Sigmoid colon (tissue), 7 donors: ENCODE measurements at places on chromosomes 13 and 19. TPM values are rescaled to one million over a fixed set of nuclear protein-coding genes. Genes with fewer than 3 reads are reported as not detected.

DNA sequence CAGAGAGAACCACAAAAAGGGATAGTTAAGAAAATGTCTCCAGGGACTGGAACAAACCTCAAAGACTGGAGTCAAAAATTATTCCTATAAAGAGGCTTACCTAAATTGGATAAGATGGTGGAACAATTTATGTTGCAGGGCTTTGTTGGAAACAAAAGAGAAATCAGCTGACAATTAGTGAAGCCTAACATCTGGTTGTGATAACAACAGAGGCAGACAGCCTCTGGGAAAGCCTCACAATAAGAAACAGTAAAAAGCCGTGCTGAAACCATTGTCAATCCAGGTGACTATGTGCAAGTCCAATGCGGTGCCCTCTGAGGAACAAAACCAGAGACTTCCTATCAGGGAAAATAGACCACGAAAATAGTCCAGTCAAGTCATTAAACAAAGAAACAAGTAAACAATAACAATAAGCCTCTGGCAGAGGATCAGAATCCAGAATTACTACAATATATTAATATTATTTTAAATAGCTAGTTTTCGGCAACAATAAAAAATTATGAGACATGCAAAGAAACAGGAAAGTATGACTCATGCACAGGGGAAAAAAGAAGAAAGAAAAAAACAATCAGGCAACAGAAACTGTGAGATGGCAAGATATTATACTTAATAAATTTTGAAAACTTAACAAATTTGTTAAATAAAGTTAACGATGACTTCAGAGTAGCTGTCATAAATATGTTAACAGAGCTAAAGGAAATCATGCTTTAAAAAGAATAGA, 99.7 kb upstream of the RXFP2 start:
- H3K27me3 ChIP-seq = no peaks in the 10 kb centered on the region
- H3K27ac ChIP-seq = no peak overlapping the region
- H3K4me1 ChIP-seq = no peaks in the 10 kb centered on the region
- no peak overlapping the region for H3K4me3 ChIP-seq

DNA sequence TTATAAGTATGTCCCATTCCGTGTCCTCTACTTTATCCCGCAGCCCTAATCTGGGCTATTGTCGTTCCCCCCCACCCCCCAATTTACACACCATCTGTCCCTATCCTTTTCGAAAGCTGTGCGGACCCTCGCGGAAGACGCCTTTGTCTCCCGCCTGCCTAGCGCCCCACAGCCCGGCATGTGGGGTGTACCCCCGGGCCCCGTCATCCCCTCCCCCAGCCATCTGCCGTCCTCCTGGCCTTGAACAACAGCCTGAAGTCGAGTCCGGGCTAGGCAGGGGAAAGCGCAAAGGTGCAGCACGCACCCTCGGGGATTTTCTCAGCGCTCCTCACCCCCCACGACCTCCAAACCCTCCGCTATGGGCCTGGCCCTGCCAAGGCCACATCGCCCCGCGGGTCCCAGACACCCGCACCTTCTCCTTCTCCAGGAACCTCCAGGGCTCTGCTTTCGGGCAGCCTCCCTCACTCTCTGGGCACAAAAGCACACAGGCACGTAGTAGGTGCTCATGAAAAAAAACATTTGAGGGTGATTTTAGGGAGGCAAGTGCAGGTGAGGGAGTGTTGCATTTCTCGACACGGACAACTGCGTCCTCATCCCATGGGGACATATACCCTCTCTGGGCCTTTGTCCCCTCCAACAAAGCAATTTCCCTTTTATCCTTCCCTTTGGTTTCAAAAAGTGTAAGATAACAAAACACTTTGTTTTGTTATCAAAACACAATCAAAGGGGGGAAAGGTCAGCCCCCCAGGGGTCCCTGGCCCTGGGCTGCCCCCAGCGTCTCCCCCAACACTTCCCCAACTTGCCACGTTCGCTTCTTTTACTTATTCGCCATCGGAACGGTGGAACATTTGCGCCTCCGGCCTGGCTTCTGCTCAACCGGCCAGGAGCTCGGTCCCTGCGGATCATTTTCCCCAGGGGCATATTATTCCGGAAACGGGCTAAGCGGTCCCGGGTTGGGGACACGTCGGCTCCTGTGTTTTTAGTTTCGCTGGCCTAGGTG, 16.4 kb downstream of the CCDC124 start:
- H3K27me3 ChIP-seq = peaks cover 59% of the 10 kb centered on the region
- H3K4me1 ChIP-seq = peaks cover 56% of the 10 kb centered on the region

DNA sequence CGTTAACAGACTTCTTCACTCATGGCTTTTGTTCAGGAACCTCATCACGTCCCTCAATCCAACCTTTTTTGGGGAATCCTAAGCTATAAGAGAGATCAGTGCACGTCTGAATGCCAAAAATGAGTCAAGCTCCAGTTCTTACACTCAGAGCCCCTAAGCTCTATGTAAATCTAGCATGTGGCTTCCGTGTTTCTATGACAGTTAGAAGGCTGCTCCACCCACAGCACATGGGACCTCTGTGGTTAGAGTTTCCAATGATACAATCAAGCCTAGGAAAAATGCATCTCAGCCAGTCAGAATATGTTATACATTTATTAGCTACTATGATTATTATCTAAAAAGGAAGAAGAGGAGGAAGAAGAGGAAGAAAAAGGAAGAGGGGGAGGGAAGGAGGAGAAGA, 135.9 kb downstream of the ENOX1 start:
- no peaks in the 10 kb centered on the region for H3K4me1 ChIP-seq
- H3K27ac ChIP-seq = no peak overlapping the region
- H3K36me3 ChIP-seq = no peaks in the 10 kb centered on the region

Gene ZNF723
- not detected for total RNA-seq
